ENCODE measurements at places on chromosomes 11 and 22.

- DNase-seq: no peak
Measured at GRCh38 chr11:84420271-84420670, 1134.1 kb upstream of the CCDC90B start.

DNA sequence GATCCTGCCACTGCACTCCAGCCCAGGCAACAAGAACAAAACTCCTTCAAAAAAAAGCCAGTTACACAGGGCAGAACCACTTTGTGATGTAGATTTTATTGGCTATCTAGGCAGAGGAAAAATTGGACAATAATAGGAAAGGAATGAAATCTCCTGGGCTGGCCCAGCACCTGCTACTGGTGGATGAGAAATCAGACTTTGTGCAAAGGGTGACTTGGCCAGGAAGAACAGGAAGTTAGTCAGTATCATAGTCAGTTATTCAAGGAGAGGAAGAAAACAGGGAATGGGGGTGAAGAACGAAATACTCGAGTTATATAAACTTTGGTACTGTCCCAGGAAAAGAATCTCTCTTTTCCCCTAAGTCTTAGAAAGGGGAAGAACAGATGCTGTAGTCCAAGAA is 11.0 kb upstream of the SPTBN2 start:
- DNase-seq: no peak

GRCh38 chr11:126791446-126791845 is 209.1 kb downstream of the KIRREL3 start:
- DNase-seq: no peak

GRCh38 chr11:68523743-68524142 is 63.2 kb downstream of the PPP6R3 start:
- DNase-seq: no peak

DNA sequence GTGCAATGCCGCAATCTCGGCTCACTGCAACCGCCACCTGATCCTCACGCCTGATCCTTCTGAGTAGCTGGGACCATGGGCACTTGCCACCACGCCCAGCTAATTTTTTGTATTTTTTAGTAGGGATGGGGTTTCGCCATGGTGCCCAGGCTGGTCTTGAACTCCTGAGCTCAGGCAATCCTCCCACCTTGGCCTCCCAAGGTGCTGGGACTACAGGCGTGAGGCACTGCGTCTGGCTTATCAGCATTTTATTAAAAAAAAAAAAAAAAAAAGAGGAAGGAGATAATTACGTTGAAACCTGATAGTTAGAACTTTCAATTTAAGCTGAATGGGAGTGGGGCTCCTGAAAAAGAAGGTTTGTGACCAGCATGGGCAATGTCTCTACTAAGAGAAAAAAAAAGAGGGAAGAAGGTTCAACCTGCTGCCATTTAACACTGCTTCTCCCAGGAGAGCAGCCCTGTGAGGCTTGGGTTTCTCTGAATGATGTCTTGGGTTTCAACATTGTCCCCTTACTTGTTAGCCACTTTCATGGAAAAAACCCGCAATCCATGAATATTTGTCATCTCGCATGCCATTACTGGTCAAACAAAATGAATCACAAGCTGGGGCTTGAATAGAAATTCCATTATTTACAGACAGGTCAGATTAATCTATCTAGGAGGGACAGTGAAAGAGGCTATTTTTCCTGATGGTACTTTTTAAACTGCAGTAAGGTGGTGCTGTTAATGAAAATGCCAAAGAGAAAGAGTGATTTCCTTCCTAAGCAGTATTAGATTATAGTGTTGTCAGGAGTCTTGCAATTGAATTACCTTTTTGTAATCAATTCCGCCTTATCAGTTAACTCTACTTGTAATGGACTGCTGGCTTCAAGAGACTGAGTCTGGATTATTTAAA is 72.5 kb downstream of the PACS1 start:
- DNase-seq: no peak

GRCh38 chr11:96339706-96340554 is 3.1 kb downstream of the MAML2 start:
- peak; percentile 26 for DNase-seq

DNA sequence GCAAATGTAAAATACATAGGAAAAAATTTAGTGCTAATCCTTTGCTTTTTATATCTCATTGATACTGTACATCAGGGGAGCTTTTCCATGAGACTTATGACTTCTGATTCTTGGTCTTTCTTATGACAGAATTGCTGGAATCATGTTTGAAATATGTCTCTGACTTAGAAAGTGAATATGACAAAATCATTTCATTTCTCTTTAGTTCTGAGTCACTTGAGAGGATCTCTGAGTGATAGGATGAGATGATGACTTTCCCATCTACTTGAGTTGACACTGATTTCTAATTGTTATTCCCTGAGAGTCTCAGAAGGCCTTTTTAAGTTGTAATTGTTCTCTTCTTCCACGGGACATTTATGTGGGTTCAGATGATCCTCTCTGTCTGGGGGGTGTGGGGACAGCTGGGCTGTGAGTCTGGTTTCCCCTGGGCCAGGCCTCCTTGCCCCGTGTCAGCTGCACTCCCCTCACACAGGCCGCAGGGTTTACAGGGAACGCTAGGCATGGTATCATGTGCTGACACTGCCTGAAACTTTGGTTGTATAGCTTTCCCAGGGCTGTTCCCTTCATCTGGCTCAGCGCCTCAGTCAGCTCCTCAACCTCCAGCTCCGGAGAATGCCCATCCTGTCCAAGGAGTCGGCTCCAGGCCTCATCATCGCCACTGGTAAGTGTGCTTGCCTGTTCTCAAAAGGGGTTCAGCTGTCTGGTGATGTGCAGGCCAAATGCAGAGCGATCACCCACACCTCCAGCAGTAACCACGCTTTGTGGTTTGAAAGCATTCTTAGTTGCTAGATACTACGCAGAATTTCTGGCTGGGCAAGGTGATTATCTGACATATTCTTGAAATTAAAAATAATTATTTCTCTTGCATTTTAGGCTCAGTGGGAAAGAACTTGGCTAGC is 69.5 kb upstream of the SORL1-AS1 start:
- DNase-seq: no peak

GRCh38 chr22:34702279-34702678 is 363.7 kb upstream of the ISX start:
- DNase-seq: no peak

Data from putamen (tissue), 1 donor.